NCI-H2107 (cell line): ENCODE measurements at places on chromosomes 5 and 9.

GRCh38 chr9:125604196-125604595, 102.8 kb downstream of the MAPKAP1 start:
- no peak for DNase-seq

GRCh38 chr9:18478501-18479361, 4.8 kb downstream of the ADAMTSL1 start:
- DNase-seq, result no peak

DNA sequence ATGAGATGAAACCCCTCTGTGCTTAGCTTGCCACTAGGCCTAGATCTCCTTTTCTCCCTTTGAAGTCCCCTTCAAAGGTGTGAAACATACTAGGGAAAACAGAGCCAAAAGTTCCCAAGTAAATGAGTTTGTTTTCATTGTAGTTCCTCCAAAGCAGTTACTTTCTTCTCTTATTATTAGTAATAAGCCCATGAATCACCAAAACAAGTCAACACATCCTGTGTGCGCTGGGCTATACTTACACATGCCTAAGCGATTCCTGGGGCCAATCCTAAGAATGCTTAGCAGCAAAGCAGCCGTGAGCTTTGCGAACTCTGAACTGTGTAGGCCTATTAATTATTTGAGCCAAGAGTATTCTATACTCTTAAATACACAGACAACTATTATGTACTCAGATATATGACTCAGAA, 7.6 kb downstream of the ENC1 start:
- DNase-seq, result no peak

DNA sequence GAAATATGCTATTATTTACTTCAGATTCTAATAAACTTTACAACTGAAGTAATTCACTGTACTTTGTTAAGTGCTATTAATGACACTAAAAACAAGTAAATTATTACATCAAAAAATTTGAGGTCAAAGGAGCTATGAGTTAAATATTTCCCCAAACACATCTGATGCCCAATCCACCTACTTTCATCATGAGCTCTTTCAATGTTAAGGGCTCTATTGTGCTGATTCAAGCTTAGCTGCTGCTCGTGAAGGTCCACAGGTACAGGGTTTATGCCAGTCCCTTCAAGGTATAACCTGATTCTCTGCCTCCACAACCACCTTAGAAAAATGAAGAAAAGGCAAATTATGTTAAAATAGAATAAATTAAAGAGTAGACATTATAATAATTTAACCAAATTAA, 24.2 kb downstream of the NADK2 start:
- DNase-seq, result no peak

GRCh38 chr5:29197631-29198454, 1995.6 kb upstream of the CDH6 start:
- no peak for DNase-seq

DNA sequence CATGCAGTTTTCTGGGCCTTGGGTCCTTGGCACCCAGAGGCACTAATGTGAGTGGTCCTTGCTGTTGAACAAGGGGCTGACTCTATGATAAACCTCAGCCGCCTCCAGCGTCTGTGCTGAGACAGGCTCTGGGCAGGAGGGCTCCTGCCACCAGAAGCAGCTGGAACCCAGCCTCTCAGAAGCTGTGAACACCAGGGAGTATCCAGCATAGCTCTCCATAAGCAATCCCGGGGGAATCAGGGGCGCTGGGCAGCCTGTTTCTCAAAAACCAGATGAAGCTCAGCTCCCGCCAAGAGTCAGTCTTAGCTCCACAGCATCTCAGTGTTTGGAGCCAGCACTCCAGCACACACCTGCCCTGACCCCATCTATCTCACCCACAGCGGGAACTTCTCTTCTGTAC, 170.2 kb downstream of the HSPA4 start:
- DNase-seq, result no peak

DNA sequence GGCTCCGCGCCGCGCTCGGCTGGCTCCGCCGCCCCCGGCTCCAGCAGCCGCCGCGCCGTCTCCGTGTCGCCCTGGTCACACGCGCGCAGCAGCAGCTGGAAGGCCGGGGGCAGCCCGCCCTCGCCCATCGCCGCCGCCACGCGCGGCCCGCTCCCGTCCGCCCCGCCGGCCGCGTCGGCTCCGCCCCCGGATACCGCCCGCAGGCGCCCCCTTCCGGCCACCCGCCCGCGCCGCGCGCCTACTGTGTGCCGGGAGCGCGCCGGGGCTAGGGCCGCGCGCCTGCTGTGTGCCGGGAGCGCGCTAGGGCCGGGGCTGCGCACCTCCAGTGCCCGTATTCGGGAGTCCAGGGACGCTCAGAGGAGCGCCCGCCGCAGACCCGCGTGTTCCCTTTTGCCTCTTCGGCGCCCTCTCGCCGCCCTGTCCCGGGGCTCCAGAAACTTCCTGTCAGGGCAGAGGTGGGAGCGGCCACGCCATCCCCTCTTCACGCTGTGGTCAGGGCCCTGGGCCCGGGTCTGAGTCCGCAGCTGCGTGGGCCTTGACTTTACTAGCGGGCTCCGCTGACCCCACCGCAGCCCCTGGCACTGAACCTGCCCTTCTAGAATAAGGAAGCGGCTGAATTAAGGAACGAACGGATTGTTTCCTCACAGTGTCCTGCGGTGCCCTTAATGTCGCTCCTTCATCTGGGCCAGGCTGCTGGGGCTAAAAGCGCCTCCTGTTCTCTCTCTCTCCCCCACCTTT, at the start of gene ANKS6:
ANKS6 (minus strand) TSS at position 192 of the 738 bp plus-strand sequence; CDS start at position 128, 64 bp downstream.
- DNase-seq, result peak; percentile 49

DNA sequence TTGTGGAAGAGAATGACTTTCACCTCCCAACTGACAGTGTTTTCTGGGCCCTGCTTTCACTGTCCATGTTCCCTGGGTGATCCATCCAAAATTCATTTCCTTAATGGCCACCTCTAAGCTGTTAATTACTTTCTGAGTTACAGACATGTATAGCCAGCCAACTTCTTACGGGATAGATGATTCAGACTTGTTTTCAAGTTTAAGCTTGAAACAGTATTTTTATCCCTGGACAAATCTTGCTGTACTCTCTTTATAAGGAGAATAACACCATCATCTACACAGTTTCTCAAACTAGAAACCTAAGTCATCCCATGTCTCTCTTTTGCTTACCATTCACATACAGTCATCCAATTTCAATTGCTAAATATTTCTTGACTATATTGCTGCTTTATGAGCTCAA, 6.9 kb downstream of the FAM174A start:
- no peak for DNase-seq

- DNase-seq, result no peak
Measured at GRCh38 chr5:1669276-1670155, 130.1 kb downstream of the MRPL36 start.

DNA sequence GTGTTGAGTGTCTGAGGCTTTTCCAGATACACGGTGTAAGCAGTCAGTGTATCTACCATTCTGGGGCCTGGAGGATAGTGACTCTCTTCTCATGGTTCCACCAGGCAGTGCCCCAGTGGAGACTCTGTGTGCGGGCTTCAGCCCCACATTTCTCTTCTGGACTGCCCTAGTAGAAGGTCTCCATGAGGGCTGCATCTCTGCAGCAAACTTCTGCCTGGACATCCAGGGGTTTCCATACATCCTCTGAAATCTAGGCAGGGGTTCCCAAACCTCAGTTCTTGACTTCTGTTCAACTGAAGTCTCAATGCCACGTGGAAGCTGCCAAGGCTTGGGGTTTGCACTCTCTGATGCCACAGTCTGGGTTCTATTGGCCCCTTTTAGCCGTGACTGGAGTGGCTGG, 256.6 kb upstream of the ITGA1 start:
- DNase-seq, result no peak

- no peak for DNase-seq
Measured at GRCh38 chr9:101073122-101073521, 44.6 kb downstream of the PLPPR1 start.

- no peak for DNase-seq
Measured at GRCh38 chr9:130372057-130372456, 72.7 kb upstream of the ASS1 start.

- DNase-seq, result no peak
Measured at GRCh38 chr5:179317411-179318220, 27.6 kb downstream of the ADAMTS2 start.

- no peak for DNase-seq
Measured at GRCh38 chr9:78196258-78196657, 39.6 kb upstream of the CEP78 start.

DNA sequence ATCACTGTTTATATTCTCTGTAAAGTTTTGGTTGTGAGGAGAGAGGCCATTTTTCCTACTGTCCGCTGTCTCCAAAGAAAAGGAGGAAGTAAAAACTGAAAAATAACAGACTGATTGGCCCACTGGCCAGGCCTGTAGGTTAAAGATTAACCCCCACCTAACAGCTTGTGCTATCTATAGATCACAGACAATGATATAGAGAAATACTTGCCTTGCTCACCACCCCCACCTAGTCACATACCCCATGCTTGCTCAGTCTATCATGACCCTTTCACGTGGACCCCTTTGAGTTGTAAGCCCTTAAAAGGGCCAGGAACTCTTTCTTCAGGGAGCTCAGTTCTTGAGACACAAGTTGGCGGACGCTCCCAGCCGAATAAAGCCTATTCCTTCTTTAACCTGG, 357.4 kb downstream of the PRDM9 start:
- no peak for DNase-seq
